A172 (cell line): ENCODE measurements at places on chromosomes 12 and 14.

DNA sequence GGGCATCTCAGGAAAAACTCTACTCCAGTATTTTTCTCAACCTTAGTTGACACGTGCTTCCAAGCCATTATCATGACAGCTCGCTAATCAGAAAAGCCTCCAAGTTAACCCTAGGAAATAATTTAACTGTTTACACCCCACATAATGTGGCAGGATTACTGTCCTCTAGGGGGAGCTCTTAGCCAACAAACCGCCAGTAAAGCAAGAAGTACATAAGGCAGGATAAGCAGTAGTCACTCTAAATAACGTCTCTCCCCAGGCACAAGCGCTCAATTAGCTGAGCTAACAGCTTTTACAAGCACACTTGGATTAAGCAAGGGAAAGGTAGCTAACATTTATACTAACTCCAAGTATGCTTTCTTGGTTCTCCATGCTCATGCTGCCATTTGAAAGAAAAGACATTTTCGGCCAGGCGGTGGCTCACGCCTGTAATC lies 22.8 kb downstream of the APOBEC1 start:
- DNase-seq, result no peak

- DNase-seq, result no peak
Observed at GRCh38 chr14:87824266-87824665, 168.7 kb downstream of the GALC start.

- DNase-seq, result no peak
Observed at GRCh38 chr12:57609101-57609780, 2.0 kb upstream of the ARHGEF25 start.

GRCh38 chr14:88247228-88247627 lies 75.8 kb downstream of the KCNK10 start:
- no peak for DNase-seq

- no peak for DNase-seq
Observed at GRCh38 chr12:95789126-95790032, 1.2 kb downstream of the NTN4 start.
